HuH-7 (cell line): ENCODE measurements at places on chromosomes 16 and 17.
A peak's percentile ranks its signal among the peaks of the same experiment; 100 is the strongest.

- peak; percentile 17 for DNase-seq
Measured at GRCh38 chr17:15289285-15290183, 24.4 kb upstream of the PMP22 start.

- DNase-seq: no peak
Measured at GRCh38 chr17:76092526-76093413, 10.8 kb downstream of the EXOC7 start.

- DNase-seq: no peak
Measured at GRCh38 chr16:2009164-2009711, 383 bp downstream of the ZNF598 start.

GRCh38 chr16:51916231-51916630, 630.7 kb downstream of the TOX3 start:
- no peak for DNase-seq

DNA sequence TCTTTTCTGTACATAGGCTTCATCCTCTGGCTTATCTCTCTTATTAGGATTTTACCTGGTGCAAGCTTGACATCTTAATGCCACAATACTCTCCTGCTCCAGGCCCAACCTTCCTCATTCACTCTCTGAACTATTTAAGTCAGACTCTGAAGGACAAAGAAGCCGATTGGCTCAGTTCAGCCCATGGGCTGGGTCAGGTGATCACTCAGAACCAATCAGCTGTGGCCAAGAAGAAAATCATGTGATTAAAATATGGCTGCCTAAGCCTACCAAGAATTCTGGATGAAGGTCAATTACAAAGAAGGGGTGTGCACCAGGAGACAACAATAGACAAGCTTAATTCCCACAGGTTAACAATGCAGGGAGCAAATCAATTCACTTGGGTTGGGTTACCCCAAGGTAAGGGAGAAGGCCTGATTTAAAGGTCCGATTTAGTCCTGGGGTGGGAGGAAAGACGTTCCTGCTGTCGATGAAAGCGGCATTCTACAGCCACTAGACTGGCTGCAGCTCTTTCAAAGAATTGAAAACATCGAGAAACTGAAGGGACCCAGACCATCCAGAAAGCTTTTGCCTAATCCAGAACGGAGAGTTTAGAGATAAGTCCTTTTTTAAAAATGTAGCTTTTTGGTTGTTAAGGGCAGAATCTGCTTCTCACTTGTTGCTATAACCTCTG, 42.9 kb upstream of the NFAT5 start:
- DNase-seq: peak; percentile 49

DNA sequence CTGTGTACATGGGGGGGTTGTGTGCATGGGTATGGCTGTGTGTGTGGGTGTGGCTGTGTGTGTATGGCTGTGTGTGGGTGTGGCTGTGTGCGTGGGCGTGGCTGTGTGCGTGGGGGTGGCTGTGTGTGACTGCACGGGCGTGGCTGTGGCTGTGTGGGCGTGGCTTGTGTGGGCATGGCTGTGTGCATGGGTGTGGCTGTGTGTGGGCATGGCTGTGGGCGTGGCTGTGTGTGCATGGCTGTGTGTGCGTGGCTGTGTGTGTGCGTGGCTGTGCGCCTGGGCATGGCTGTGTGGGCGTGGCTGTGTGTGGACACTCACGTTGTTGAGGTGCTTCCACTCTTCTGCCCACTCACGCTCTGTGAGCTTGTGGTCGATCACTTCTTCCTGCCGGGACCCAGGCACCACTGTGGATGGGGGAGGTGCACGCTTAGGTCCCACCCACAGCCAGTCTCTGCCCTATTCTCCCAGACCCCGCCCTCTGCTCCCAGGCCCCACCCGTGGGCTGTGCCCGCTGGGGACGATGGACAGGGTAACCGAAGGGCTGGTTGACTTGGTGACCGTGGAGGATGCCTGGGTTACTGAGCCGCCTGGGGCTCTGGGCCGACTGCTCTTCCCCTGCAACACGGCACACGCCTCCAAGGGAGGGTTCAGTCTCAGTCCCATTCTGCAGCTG, 16.0 kb upstream of the PABPN1L start:
- DNase-seq: no peak

GRCh38 chr16:83160287-83161020, 533.7 kb downstream of the CDH13 start:
- DNase-seq: no peak
